Suppressor macrophage (primary cell): ENCODE measurements at places on chromosomes 13 and 19.

DNA sequence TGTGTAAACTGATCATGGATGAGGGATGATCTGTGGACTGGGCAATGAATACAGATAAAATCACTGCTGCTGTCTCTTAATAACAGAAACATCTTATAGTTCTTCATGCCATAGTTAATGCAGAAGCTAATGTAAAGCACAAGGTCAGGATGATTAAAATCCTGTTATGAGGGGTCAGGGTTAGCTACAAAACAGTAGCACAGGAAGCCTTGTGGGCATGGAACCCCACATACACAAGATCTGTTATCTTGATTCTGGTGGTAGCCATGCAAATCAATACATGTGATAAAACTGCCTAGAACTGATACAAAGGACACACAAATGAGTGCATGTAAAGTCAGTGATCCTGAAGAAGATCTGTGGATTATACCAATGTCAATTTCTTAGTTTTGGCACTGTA is 96.4 kb downstream of the KLF12 start:
- DNase-seq: no peak

DNA sequence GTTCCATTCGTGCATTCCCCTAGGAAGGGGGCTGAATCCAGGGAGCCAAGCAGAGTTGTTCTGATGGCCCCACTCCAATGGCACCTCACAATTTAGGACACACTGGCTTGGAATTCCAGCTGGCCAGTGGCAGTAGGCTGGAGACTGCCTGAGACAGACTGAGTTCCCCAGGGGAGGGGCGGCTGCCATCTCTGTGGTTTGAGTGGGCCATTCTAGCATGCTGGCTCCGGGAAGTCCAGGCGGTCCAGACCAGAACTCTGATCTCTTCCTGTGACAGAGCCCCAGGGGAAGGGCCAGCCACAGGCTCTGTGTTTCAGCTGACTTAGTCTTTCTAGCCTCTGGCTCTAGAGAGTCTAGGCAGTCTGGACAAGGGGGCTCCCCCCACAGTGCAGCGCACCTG is 29.5 kb upstream of the SLC7A1 start:
- no peak for DNase-seq

- DNase-seq: no peak
These were observed 1228.3 kb upstream of the PCDH20 start for GRCh38 chr13:62643799-62644524.

GRCh38 chr13:101417043-101417406 is 717 bp upstream of the NALCN start:
- DNase-seq: no peak

GRCh38 chr13:102289606-102290005 is 112.2 kb downstream of the FGF14 start:
- DNase-seq: no peak

GRCh38 chr13:37163641-37164265 is 58.3 kb upstream of the CSNK1A1L start:
- no peak for DNase-seq

DNA sequence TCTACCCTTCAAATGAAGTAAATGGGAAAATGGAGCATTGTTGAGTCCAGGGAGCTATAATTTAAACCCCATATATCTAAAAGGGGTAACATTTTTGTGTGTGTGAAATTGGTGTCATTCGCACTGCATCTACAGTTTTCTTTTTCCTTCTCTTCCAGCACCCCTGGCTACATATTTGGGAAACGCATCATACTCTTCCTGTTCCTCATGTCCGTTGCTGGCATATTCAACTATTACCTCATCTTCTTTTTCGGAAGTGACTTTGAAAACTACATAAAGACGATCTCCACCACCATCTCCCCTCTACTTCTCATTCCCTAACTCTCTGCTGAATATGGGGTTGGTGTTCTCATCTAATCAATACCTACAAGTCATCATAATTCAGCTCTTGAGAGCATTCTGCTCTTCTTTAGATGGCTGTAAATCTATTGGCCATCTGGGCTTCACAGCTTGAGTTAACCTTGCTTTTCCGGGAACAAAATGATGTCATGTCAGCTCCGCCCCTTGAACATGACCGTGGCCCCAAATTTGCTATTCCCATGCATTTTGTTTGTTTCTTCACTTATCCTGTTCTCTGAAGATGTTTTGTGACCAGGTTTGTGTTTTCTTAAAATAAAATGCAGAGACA is 28.6 kb downstream of the ALOX5AP start:
- DNase-seq: no peak

DNA sequence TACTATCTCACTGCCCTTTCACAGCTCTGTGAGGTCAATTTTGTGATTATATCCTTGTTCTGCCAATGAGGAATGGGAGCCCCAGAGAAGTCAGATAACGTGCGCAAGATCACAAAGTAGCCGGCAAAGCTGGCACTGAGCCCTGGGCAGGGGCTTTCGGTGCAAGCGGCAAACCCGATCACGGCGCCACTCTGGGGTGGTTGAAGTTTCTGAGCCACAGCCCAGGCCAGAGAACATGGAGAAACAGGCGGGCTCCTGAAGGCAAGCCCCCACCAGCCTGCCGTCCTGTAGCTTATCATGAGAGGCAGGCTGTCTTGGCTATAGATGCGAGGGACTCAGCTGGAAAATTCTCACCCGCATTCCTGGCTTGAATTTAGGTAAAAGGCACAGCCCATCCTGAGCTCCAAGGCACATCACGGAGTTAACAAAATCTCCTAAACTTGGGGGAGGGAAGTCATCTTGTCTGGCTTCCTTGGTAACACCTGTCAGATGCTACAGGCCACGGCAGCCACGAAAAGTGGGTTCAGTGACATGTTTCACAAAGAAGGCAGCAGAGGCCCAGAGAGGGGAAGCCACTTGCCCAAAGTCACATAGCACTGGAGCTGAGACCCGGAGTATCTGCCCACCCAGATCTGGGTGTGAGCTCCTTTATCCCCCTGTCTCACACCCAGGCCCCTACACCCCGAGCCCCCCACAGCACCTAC is 12.5 kb downstream of the TNNT1 start:
- no peak for DNase-seq

DNA sequence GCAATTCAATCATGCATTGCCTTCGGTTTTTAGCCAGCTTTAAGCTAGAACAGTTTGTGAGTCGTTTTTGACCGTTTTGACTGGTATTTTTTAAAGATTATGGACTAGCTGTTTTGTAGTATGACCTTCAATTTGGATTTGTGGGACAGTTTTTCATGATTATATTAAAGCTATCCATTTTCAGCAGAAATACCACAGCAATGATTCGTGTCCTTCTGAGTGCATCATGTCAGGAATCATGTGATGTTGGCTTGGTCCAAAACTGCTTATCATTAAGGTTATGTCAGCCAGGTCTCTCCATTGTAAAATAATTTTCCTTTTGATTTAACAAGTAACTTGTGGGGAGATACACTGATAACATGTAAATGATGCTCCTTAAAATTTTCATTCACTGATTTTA is 229.0 kb downstream of the POSTN start:
- DNase-seq: no peak

GRCh38 chr13:82993417-82993816 is 888.9 kb downstream of the SLITRK1 start:
- no peak for DNase-seq

DNA sequence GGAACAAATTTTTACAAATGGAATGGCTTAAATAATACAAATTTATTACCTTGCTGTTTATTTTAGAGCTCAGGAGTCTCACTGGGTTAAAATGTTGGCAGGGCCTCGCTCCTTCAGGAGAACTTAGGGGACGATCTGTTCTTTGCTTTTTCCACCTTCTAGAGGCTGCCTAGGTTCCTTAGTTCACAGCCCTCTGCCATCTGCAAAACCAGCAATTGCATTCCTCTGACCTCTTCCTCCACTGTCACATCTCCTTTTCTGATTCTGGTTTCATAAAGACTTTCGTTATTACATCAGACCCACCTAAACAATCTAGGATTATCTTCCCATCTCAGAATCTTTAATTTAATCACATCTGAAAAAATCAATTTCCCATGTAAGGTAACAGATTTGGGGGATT is 249.6 kb upstream of the SPRY2 start:
- no peak for DNase-seq

DNA sequence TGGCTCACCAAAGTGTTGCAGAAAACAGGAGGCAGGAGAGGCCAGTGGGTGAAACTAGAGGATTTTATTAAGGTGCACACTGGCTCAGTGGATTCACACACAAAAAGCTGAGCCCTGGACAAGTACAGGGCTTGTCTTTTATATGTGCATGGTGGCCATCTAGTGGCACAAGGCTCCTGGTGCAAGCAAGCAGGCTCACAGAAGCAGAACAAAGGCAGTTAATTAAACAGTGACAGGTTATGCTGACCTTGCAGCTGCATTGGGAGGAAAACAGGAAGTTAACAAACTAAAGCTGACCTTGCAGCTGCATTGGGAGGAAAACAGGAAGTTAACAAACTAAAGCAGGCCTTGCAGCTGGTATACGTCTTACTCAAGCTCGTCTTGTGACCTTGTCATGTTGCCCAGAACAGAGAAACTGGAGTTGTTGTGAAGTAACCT is 65.3 kb upstream of the ZNF681 start:
- DNase-seq: peak; percentile 28

GRCh38 chr19:5966215-5966614 is 11.7 kb downstream of the RANBP3 start:
- no peak for DNase-seq

DNA sequence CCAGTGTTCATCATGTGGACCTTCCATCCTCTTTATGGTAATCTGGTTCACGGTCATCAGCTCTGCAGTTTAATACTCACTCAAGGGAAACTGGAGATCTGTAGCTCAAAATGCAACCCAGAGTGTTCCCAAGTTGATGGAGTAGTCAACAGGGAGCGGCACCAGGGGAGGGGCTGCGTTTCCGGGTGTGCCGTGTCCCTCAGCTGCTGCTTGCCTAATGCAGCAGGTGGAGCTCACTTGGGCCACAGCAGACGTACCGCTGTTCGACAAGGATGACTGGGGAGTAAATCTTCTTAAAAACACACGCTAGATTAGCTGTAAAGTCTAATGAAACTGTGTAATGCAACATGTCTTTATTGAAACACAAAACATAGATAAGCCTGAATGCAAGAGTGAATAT is 81.1 kb downstream of the TNFSF13B start:
- DNase-seq: no peak

DNA sequence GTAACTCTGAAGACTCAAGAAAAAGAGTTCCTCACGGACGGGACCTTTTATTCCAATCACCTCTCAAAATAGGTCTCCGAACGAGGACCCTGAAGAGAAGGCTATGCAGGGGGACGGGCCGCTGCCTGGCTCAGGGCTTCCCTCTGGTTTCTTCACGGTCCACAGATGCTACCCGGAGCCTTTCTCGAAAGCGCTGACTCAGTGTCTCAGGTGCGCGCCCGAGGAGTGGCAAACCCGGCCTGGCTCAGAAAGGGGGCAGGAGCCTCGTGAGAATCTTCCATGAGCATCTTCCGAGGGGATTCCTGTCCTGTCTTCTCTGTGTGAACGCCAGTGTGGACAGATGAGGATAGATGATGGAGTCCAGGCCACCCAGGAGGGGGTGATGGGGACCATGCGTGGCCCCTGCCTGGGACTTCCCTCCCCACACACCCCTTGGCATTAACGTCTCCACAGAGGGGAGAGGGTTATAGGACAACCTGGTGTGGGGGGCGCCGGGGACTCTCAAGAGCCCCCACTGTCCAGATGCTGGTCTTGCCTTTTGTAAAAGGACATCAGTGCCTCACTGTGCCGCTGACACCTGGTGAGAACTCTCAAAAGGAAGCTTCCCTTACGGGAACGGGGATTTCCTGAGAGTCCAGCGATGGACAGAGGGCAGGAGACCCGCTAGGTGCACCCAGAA is 16.5 kb downstream of the LSM4 start:
- no peak for DNase-seq
